Uterus (tissue), 4 donors: ENCODE measurements at places on chromosomes 7 and 10. TPM values are rescaled to one million over a fixed set of nuclear protein-coding genes. Genes with fewer than 3 reads are reported as not detected.

Gene GRID2IP
- 0.21 TPM for total RNA-seq

Gene FAM25G
- total RNA-seq, result not detected

Gene BAZ1B
- total RNA-seq, result 79.5 TPM

Gene TLX1
- total RNA-seq, result not detected

- H3K27me3 ChIP-seq, result no peaks in the 10 kb centered on the region
- DNase-seq, result no peak
- no peak overlapping the region for H3K4me3 ChIP-seq
- no peaks in the 10 kb centered on the region for H3K36me3 ChIP-seq
- peaks cover 6% of the 10 kb centered on the region for H3K4me1 ChIP-seq
These were observed 67.8 kb downstream of the PTEN start for GRCh38 chr10:87930934-87931835.

DNA sequence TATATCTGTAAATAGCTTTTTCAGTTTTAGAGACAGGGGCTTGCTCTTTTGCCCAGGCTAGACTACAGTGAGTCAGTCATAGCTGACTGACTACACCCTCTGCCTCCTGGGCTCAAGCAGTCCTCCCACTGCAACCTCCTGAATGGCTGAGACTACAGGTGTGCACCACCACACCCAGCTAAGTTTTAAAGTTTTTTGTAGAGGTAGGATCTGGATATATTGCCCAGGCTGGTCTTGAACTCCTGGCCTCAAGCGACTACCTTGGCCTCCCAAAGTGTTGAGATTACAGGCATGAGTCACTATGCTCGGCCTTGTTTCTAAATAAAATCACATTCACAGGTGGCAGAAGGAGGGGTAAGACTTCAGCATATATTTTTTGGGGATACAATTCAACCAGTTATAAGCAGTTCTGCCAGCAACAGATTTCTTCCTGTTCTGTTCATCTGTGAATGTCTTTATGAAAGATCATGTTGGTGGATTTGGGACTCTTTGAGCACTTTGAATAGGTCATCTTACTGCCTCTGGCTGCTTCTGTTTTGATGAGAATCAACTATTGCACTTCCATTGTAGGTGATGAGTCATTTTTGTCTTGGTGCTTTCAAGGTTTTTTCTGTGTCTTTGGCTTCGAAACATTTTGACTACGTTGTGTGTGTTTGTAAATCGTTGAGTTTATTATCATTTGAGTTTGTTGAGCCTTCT is 15.7 kb downstream of the RBM33 start:
- H3K27ac ChIP-seq, result no peak overlapping the region
- H3K36me3 ChIP-seq, result no peaks in the 10 kb centered on the region
- no peak for DNase-seq
- no peak overlapping the region for H3K4me3 ChIP-seq

GRCh38 chr10:644076-644942 is 45.2 kb downstream of the DIP2C start:
- no peak overlapping the region for H3K4me3 ChIP-seq
- H3K27me3 ChIP-seq, result no peaks in the 10 kb centered on the region
- no peak for DNase-seq
- no peaks in the 10 kb centered on the region for H3K4me1 ChIP-seq
- H3K27ac ChIP-seq, result no peak overlapping the region
- H3K36me3 ChIP-seq, result no peaks in the 10 kb centered on the region

GRCh38 chr7:155731380-155731779 is 80.9 kb downstream of the SHH start:
- no peaks in the 10 kb centered on the region for H3K4me1 ChIP-seq
- H3K27ac ChIP-seq, result no peak overlapping the region
- H3K4me3 ChIP-seq, result no peak overlapping the region
- H3K36me3 ChIP-seq, result no peaks in the 10 kb centered on the region
- no peak for DNase-seq

GRCh38 chr7:11485636-11486035 is 346.4 kb downstream of the THSD7A start:
- H3K4me3 ChIP-seq, result no peak overlapping the region
- H3K27ac ChIP-seq, result no peak overlapping the region
- no peaks in the 10 kb centered on the region for H3K27me3 ChIP-seq

GRCh38 chr10:87761892-87762291 is 56.1 kb downstream of the ATAD1 start:
- H3K27ac ChIP-seq, result no peak overlapping the region
- no peaks in the 10 kb centered on the region for H3K36me3 ChIP-seq

- H3K27me3 ChIP-seq, result no peaks in the 10 kb centered on the region
- DNase-seq, result no peak
- no peak overlapping the region for H3K4me3 ChIP-seq
- no peak overlapping the region for H3K27ac ChIP-seq
- H3K36me3 ChIP-seq, result no peaks in the 10 kb centered on the region
These were observed 6.9 kb downstream of the TMEM236 start for GRCh38 chr10:17758896-17759295.

- H3K4me3 ChIP-seq, result no peak overlapping the region
- H3K27me3 ChIP-seq, result no peaks in the 10 kb centered on the region
- H3K27ac ChIP-seq, result no peak overlapping the region
- DNase-seq, result no peak
- no peaks in the 10 kb centered on the region for H3K4me1 ChIP-seq
These were observed 281.8 kb upstream of the KLF6 start for GRCh38 chr10:4066581-4067390.
